ENCODE measurements at places on chromosomes 11 and 22.

- DNase-seq: no peak
Observed at GRCh38 chr11:67311051-67311555, 7.8 kb downstream of the SSH3 start.

GRCh38 chr11:75677275-75677674 lies 8.4 kb upstream of the MAP6 start:
- DNase-seq: no peak

- no peak for DNase-seq
Observed at GRCh38 chr11:16778286-16778685, 39.8 kb downstream of the C11orf58 start.

- DNase-seq: no peak
Observed at GRCh38 chr11:34905666-34906065, 10.5 kb downstream of the APIP start.

- DNase-seq: no peak
Observed at GRCh38 chr11:78828676-78829075, 254.0 kb upstream of the NARS2 start.

DNA sequence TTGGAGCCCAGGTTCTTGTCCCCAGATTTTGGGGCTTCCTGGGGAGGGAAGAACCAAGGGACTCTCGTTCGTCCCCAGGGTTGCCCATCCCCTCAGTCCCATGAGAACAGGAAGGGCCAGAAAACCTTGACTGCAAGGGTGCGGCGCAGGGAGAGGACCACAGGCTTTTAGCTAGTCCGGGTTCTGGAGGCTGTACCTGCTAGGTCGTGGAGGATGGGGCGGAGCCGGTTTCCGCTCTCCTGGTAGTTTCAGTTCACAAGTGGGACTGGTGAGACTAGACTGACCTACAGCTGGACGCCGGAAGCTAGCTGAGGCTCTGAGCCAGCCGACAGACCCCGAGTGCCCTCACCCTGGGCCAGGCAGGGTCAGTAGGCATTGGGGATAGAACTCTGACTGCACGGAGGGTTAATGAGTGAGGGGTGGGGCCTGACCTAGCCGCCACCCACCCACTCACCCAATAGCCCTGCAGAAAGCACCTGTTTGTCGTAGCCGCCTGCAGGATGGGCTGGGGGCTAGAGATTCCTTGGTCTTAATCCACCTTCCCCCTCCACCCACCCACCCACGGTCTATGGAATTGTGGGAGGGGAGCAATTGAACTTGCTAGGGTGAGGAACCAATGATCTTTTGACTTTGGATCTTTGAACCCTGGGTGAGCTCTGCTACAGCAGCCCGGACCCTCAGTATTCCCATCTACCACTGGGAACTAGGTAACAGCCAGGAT lies 1.5 kb downstream of the MAFF start:
- no peak for DNase-seq

DNA sequence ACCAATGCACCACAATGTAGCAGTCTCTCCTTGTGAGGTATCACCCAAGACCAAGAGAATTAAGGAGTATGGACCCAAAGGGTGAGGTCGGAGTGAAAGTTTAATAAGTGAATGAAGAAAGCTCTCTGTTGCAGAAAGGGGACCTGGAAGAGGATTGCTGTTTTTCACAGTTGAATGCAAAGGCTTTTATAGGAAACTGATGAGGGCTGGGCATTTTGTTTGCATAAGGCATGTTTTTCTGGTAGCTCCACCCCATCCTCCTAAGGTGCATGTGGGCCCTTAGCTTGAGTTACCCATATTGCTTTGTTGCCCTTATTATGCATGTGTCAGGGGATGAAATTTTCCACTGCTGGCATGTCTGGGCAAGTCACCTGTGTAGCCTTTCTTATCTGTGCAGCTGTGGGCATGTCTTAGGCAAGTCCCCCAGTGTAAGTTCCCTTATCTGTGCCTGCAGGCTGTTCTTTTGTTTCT lies 64.7 kb downstream of the BDNF start:
- no peak for DNase-seq

DNA sequence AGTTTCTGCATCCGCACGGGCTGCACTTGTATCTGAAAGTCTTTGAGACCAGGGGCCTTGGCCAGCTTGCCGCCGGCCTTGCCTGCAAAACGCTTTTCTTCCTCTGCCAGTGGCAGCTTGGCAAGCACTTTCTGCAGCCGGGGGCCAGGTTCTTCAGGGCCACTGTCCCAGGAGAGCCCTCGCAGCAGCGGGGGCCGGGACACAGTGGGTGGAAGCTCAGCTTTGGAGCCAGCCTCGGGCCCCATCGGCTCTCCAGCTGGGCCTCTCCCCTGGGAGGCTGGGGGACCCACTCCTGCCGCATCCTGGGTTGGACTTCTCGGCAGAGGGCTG lies 57.5 kb upstream of the LYVE1 start:
- no peak for DNase-seq

DNA sequence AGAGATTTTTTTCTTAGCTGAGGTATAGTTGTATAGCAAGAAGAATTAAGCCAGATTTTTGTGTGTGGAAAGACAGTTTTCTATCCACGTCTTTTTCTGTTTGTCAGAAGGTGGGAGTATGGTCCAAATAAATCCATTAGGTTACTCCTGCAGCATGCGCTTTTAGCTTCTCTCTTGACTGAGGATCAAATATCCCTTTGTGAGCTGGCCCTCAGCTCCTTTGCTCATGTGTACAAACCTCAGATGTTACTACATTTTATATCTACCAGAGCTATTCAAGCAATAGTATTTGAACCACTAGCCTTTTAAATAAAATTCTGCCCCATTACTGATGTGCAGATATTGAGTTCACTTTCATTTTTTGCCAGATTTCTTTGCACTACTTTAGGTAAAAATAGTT lies 8.8 kb upstream of the SIDT2 start:
- no peak for DNase-seq

DNA sequence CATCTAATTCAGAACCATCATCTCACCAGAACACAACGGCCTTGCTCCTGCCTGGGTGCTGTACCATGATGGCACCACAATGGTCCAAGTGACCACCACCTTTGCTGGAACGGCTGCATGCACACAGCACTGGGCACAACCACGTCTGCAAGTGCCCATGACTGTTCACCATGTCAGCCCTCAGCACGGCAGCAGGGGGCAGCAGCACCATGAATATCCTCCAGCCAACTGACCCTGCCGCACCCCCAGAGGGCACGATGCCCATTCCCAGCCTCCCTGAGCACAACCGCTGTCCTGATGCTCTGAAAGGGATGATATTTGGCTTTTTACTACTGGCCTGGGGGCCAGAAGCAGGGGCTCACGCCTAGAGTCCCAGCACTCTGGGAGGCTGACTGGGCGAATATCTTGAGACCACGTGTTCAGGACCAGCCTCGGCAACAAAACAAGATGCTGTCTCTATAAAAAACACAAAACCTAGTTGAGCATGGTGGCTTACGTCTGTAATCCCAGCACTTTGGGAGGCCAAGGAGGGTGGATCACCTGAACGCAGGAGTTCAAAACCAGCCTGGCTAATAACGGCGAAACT lies 25.7 kb downstream of the DRD4 start:
- no peak for DNase-seq

GRCh38 chr11:65132988-65133700 lies 1.2 kb downstream of the SYVN1 start:
- DNase-seq: no peak

- DNase-seq: no peak
Observed at GRCh38 chr22:38033522-38034277, 23.5 kb upstream of the PICK1 start.

DNA sequence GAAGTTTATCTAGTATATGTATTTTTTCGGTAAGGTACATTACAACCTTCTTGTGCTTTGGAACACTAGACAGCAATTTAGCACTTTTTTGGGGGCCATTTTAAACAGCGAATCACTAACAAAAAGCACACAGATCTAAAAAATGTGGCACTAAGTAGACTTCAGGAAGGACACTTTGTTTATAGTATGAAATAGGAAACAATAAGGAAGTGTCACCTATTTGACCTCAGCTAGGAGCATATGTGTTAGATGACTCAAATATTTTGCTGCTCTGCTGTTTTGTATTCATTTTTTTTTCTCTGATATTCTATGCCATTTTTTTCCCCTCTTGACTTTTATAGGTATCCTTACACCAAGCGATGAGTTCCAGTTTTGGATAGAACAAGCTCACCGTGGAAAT lies 5.6 kb downstream of the DYNC2H1 start:
- DNase-seq: no peak

DNA sequence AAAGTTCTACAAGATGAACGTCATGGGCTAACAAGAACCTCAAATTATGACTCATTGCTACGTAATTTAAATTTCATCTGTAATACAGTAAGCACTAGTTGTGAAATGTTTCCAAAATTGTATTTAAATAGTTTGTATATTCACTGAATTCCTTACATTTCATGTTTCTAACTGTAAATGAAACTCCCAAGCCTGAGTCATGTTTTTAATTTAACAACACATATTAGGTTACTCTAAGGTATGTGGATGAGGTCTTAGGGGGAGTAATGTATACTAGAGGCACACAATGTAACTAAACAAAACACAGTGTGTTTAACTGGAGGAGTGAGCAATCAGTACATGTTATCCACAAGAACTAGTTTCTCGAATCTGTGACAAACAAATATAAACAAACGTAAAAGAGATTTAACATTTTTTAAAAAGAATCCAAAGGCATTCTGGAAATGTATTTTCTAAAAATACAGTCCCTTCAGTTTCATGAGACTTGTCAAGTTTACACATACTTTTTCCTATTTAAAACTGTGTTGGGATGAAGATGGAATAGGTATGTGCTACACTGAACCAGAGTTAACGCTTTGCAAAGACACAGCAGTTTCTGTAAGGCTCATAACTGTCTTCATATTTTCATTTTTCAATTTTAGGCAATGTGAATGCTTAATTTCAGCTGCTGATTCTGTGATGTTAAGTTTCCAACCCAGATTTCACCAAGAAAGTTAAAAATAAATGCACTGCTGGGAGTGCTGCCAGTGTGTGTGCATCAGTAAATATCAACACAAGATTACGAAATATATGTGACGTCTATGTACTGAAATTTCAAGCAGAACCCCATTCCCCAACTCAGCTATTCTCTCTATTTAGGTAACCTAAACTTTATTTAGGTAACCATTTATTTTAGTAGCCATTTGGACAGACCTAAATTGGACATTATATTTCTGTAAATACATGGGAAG lies 52.6 kb downstream of the PITPNB start:
- DNase-seq: no peak

- DNase-seq: no peak
Observed at GRCh38 chr11:121328967-121329679, 36.6 kb downstream of the SC5D start.

- no peak for DNase-seq
Observed at GRCh38 chr11:396948-397548, 3.0 kb downstream of the PKP3 start.

DNA sequence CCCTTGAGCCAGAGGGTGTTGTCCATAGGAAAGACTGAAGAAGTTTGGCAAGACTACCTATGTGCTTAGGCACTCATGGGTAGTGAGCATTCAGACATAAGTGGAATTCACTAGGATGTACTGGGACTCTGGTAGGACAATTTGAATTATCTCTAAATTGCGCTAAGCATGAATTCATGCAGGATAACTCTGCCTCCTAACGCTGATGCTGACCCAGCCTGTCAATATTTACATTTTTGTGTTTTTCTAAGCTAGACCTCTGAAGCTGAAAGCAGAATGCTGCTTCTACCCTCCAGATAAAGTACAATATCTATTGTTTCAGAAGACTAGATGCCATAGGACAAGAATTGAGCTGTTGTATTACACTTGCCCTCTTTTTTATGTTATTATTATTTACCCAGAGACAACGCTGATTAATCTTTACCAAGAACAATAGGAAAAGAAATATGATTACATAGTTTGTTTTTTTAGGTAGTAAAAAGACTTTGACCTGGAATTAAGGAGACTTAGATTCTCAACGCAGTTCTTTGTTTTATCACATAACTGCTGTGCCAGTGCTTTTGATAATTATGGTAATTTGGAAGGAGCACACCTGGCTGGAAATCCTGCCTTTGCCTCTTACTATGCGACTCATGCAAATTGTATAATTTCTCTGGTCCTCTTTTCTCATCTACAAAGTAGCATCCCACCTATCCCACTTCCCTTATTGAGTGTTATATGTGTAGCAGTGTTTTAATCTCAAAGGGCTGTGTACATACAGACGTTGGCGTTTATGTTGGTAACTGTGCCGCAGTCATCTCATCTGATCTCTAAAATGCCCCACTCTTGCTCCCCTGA lies 21.2 kb upstream of the GRAMD1B start:
- no peak for DNase-seq

DNA sequence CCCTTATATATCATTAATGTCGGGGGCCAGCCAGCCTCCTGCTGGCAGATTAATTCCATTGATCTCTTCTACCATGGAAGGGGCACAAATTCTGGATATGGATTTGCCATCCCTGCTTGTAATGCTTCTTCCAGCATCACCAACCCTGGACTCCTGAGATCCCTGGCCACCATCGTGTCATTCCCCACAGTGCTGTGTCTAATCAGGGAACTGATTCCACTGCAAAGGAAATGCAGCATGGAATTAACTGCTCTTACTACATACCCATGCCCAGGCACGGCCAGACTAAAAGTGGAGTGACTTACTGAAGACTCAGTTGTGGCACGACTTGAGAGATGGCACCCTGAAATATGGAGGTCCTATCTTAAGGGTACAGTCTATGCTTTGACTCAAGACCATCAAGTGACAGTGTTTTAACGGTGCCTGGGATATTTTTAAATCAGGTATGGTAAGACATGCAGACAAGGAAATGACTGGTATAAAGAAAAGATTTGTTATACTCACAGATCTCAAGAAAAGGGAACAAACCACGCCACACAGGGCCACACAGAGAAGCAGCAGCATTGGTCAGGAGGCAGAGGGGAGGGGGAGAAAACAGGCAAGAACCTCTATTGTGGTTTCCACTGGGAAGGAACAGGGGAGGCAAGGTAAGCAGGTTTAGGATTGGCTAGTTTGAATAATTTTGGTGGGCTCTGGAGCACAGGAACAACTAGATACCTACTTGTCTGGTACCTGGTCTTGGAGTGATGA lies 65.1 kb downstream of the IGLL5 start:
- DNase-seq: no peak

- DNase-seq: no peak
Observed at GRCh38 chr11:46330563-46331281, 16.5 kb upstream of the DGKZ start.

DNA sequence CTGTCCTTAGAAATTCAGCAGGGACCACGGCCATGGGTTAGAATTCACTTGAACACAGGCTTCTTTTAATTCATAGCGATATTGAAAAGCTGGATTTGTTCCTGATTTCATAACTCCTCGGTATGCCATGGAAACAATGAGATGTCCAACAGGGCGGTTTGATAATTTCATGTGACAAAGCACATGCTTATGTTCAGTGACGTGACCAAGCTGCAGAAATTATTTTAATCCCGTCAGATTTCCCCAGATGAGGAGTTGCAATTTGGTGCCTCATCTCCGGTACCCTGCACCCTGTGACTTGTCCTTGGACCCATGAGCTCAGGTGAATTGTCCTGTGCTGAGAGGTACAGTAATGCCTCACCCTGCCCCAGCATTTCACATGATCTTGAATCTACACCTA lies 81.7 kb downstream of the C11orf91 start:
- no peak for DNase-seq
